Stimulated activated CD8-positive, alpha-beta memory T cell treated with anti-CD3 and anti-CD28 coated beads, Interleukin-15, amount 100 ng/mL, for 24 hours (primary cell): ENCODE measurements at places on chromosomes 12 and 14.

- no peak for DNase-seq
These were observed 17.4 kb upstream of the B4GALNT3 start for GRCh38 chr12:442235-442884.

DNA sequence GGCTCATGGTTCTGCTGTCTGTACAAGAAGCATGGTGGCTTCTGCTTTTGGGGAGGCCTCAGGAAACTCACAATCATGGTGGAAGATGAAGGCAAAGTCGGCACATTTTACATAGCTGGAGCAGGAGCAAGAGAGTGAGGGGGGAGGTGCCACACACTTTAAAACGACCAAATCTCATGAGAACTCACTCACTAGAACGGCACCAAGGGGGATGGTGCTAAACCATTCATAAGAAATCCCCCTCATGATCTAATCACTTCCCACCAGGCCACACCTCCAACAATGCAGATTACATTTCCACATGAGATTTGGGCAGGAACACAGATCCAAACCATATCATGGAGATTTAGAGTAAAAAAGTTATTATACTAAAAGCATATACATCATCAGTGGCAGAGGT, 13.6 kb upstream of the LEMD3 start:
- DNase-seq, result no peak

DNA sequence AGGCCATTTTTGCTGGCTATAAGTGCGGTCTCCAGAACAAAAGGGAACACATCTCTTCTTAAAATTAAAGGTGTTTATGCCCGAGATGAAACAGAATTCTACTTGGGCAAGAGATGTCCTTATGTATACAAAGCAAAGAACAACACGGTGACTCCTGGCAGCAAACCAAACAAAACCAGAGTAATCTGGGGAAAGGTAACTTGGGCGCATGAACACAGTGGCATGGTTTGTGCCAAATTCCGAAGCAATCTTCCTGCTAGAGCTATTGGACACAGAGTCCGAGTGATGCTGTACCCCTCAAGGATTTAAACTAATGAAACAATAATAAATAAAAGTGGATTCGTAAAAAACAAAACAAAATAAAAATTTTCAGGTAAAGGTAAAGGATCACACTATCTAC, 33.4 kb downstream of the PKP2 start:
- DNase-seq, result no peak

DNA sequence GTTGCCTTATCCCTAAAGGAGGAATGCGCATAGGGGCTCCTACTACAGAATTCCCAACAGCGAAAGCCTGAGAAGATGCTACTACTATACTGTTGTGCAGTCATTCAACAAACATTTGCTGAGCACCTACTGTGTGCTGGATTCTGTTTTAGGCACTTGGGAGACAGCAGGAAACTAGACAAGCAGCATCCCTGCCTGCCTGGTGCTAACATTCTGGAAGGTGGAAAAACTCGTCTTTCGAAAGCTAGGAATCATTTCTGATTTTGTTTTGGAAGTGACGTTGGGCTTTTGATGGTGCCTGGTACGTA, 131.5 kb upstream of the NCOR2 start:
- no peak for DNase-seq
